ENCODE measurements at places on chromosomes 5 and 9.
A peak's percentile ranks its signal among the peaks of the same experiment; 100 is the strongest.

DNA sequence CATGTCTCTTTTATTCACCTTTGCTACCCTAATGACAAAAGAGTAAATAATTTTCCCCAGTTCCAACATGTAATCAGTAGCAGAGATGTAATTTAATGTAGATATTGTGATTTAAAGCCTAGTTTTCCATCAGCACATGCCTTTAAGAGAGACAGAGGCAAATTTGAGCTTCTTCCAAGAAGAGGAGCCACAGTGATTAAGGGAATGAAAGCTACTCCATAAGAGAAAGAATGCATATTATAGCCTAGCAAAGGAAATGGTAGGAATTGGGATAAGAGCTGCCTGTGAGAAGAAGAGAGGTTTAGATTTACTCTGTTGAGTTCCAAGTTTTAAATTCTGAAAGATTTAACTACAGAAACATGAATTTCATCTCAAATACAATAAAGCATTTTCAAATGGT, 591.0 kb upstream of the DMAC1 start:
- no peak for DNase-seq

DNA sequence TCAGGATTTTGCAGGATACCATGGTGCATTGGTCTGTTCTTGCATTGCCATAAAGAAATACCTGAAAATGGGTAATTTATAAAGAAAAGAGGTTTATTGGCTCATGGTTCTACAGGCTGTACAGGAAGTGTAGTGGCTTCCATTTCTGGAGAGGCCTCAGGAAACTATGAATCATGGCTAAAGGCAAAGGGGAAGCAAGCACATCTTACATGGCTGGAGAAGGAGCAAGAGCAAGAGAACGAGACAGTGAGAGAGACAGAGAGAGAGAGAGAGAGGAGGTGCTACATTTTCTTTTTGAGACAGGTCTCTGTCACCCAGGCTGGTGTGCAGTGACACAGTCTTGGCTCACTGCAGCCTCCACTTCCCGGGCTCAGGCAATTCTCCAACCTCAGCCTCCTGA, 43.9 kb downstream of the P4HA2 start:
- peak; percentile 43 for DNase-seq

DNA sequence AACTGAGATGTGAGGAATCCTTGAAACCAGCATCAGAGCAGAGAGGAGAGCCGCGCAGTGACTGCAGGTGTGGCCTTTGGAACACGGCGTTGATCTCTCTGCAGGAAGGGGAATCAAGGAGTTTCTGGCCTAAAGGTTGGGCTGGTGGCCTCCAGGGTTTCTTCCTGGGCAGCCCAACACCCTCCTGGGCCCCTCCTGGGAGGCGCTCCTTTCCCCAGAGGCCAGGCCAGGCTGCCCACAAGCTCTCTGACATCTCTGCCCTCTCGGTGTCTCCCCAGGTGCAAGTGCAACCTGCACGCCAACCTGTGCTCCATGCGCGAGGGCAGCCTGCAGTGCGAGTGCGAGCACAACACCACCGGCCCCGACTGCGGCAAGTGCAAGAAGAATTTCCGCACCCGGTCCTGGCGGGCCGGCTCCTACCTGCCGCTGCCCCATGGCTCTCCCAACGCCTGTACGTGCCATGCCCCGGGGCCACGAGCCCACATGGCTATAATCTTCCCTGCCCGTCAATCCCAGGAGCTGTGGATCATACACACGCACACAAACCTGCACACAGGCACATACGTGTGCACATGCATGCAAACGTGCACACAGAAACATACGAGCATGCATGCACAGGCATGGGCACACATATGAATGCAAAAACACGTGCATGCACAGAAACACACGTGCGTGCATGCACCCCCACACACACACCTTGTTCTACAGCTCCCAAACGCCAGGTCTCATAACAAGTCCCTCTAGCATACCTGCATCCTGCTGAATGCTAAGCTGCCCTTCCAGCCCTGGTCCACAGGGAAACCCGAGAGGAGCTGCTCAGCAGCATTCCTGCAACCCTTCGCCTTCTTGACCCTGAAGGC, 64.9 kb downstream of the NTNG2 start:
- no peak for DNase-seq

DNA sequence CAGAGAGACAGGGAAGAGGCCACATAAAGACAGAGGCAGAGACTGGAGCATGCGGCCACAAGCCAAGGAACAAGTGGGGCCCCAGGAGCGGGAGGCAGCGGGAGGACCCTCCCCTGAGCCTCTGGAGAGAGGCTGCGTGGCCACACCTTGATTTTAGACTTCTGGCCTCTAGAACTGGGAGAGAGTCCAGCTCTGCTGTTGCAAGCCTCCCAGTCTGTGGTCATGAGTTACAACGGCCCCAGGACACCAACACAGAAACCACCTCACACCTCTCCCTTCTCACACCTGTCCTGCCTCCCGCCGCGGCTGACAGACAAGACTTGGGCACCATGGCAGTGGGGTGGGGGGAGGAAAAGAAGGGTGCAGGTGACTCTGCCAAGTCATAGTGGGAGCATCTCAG, 2.2 kb downstream of the INPP5E start:
- DNase-seq: peak; percentile 37

- no peak for DNase-seq
These were observed 13.6 kb downstream of the FNBP1 start for GRCh38 chr9:130029223-130029973.

DNA sequence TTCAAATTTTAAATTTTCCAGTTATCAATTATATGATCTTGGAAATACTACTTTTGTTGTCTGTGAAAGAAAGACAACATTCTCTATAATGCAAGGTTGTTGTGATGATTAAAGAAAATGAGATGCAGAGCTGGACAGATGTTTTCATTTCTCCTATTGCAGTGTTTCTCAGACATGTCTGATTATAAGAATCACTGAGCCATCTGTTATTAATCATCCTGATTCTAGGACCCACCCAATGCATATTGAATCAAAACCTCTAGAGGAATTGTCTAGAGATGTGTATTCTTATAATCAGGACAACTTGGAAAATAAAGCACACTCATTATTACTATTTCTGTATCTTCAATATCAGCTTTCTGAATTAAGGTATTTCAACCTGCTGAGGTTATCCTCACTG, 121.1 kb upstream of the ASTN2 start:
- no peak for DNase-seq

DNA sequence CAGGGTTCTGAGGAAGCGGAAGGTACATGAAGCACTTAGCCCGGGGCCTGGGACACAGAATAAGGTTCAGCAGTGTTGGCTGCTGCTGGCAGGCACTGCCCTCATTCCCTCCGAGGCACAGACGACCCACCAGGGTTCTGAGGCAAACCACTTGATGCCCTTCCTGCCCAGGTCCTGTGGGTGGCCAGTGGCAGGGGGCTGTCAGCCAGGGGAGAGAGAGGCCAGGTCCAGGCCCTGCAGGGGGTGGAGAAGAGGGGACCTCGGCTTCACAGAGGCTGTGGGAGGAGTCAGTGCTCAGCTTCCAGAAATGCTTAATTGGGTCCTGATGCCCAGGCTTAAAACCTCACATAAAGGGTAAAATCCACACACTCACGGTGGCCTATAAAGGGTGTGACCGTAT, 4.4 kb upstream of the ZDHHC12 start:
- DNase-seq: no peak

- DNase-seq: peak; percentile 75
These were observed 216.9 kb downstream of the ARRDC3 start for GRCh38 chr5:91166059-91166807.

- DNase-seq: no peak
These were observed 692 bp downstream of the PSAT1 start for GRCh38 chr9:78297672-78297961.

DNA sequence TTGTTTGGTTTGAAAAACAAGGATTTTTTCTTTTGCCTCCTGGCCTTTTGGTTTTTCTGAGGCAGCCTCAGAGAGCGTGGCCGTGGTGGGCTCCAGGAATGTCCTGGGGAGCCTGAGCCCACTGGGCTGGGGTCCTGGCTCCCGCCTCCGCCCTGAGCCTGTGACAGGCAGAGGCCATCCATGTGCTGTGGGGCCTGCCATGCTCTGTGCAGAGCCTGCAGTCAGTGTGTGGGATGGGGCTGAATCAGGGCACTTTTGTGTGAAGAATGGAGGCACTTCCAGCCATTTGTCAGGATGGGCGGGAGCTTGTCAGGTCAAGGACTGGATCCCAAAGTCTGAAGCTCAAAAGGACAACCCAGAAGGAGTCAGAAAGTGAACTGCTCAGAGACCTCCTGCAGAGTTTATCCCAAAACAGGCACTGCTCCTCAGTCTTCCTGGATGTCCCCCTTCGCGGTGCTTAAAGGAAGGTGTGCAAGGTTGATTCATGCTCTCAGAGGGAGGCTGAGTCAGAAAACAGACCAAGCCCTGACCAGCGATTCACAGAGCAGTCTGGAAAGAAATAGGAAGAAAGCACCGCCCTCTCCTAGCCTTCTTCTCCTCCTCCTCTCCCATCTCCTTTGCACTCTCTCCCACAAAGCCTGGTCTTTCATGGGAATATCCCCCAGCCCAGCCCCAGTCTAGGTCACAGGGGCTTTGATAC, 53.2 kb downstream of the MVB12B start:
- DNase-seq: no peak

GRCh38 chr9:1837453-1838084, 177.6 kb upstream of the SMARCA2 start:
- DNase-seq: peak; percentile 41

- DNase-seq: no peak
These were observed 130.4 kb upstream of the RAI14 start for GRCh38 chr5:34525761-34526160.

- no peak for DNase-seq
These were observed 497.1 kb downstream of the ARHGEF28 start for GRCh38 chr5:74122979-74123590.

DNA sequence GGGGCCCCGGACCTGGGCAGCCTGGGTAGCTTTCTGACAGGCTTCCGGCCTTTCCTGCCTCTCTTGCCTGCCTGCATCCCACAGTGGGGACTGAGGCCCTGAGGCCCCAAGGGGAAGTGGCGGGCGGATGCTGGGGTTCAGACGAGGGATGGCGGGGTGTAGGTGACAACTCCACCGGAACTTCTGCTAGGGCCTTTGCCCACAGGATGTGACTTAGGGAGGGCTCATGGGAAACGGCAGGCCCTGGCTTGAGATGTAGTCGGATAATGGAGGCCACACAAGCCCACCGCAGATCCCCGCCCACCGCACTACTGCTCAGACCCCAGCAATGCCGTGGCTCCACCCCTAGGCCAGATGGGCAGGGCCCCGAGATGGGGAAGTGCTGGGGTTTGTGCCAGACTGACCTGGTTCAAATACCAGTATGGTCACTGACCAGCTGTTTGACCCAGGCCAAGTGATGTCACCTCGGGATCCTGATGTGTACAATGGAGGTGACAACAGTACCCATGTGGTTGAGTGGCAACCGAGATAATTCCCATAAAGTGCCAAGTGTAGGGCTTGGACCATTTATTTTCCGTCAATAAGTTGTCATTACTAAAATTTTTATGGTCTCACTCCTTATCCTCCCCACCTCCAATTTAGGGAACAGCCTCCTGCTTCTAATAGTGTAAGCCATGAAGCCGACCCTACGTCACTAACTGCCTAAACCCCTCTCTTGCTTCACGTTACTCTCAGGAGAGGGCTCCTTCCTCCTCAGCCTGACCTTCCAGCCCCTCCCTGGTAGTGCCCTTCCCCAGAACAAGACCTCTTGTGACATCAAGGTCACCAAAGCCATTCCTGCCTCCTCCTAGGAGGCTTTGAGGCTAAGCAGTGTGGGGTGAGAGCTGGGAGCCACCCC, 2.5 kb upstream of the CDK9 start:
- no peak for DNase-seq

DNA sequence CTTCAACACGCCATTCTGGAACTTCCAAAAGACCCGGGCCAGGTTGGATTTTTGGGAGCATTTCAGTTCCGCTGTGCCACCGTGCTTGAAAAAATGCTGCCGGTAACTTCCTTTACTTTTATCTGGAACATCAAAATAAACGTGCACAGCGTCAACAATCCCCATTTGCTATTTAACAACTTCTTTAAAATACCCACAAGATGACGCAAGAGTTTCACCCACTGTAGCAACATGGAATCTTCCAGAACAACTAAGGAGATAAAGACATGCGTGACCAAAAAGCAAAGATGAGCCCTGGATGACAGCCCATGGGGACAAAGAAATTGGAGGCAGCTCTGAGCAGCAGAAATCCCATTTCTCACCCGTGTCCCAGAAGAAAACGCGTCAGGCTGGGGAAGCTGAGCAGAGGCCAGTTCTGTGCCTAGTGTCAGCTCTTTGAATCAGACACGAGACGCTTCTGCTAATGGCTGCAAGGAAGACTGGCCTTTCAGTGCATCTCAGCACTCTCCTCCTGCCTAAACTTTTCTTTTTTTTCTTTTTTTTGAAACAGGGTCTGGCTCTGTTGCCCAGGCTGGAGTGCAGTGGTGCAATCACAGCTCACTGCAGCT, 61.3 kb downstream of the SECISBP2 start:
- no peak for DNase-seq

- DNase-seq: peak; percentile 60
These were observed 454.4 kb downstream of the NR2F1-AS1 start for GRCh38 chr5:93126634-93127033.

GRCh38 chr9:35370241-35370640, 119.7 kb upstream of the RUSC2 start:
- no peak for DNase-seq

DNA sequence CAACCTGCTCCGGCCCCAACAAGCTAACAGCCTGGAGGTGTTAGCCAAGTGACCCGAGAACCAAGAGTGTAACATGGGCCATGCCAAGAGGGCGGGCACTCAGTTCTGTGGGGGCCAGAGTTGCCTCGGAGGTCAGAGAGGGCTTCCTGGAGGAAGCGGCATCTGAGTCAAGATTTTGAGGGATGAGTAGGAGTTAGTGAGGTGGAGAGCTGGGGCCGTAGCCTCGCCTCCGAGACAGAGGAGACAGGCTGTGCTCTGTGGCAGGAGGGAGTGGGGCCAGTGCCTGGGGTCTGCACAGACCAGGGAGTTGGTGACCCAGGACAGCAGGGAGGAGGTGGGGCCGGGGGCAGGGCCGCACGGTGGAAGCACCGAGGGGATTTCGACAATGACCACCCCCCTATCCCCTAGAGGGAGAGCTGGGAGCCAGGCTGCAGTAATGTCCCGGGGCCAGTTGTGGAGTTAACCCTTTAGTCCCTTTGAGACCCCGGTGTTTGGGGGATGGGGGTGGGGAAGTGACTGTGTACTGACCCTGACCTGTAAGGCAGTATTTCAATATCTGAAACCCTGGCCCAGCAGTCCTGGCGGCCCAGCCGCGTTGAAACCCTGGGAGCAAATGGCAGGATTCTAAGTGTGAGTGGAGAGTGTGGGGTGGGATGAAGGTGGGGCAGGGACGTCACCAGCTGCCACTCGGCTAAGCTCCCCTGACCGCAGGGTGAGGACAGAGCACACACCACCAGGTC, 148.7 kb upstream of the COL5A1 start:
- DNase-seq: no peak

GRCh38 chr5:163248871-163249270, 188.5 kb upstream of the CCNG1 start:
- DNase-seq: peak; percentile 1

GRCh38 chr5:65612298-65612907, 11.7 kb downstream of the TRIM23 start:
- no peak for DNase-seq

DNA sequence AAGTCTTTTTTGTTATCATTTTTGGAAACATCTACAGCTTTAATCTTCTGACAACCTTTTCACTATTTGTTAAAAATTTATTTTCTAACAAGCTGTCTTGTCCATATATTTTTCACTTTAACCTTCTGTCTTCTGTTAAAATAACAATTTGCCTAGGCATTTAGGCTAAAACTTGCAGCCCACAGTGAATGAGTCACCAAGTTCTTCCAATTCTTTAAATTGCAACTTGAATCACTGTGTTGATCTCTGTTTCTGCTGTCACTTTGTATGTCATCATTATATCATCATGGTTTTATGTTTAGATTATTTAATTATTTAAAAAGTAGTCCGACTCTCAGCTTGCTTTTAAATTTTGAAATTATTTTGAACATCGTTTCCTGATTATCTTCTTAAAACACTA, 473.8 kb upstream of the PTPRD start:
- no peak for DNase-seq
